ENCODE measurements at places on chromosomes 3 and 15.

GRCh38 chr3:4471907-4472306 lies 4.8 kb upstream of the SUMF1 start:
- DNase-seq, result no peak

GRCh38 chr3:73150369-73151130 lies 89.1 kb downstream of the EBLN2 start:
- DNase-seq, result no peak

GRCh38 chr15:58378241-58379085 lies 53.3 kb upstream of the LIPC start:
- no peak for DNase-seq

GRCh38 chr3:64901522-64901885 lies 213.7 kb upstream of the ADAMTS9 start:
- no peak for DNase-seq

GRCh38 chr3:134793562-134793961 lies 1.5 kb upstream of the EPHB1 start:
- DNase-seq, result no peak

- DNase-seq, result no peak
Measured at GRCh38 chr3:52025453-52025852, 29.8 kb upstream of the RPL29 start.

DNA sequence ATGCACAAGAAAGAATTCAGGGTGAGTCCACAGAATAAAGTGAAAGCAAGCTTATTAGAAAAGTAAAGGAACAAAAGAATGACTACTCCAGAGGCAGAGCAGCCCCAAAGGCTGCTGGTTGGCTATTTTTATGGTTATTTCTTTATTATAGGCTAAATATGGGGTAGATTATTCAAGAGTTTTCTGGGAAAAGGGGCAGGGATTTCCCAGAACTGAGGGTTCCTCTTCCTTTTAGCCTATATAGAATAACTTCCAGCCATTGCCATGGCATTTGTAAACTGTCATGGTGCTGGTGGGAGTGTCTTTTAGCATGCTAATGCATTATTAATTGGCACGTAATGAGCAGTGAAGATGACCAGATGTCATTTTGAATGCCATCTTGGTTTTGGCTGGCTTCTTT lies 13.6 kb downstream of the GLDN start:
- no peak for DNase-seq

DNA sequence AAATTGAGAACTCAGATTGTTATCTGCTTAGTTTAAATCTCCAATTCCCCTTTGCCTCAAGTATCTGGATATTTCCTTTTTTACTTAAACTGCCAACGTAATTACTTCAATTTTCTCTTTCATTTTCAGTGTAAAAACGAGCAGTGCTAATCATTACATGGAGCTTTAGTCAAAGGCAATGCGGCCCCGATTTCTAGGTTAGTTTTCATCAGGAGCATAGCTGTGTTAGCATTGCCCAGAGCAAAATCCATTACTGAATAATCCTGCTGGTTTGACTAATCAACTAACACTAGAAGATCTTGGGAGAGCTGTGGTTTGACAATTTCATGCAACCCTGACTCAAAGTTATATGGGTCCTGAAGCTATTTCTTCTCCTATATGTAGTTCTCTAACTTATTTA lies 46.2 kb downstream of the ZPLD1 start:
- DNase-seq, result no peak

DNA sequence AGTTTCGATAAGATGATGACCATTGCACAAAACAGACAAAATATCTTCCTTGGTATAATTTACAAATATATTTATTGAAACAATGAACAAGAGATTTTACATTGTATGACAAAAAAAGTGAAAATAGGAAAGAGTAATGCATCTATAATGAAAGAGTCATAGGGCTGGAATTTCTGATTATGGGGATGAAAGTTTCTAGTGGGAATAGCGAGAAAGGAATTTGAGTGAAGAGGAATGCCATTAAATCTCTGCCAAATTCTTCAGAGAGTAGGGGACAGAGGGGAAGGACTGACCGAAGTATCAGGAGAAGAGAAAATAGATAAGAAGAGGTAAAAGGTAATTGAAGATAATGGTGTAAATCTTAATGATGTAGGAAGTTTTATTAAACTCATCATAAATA lies 125.4 kb downstream of the VGLL3 start:
- DNase-seq, result no peak

GRCh38 chr3:42228796-42229195 lies 37.2 kb downstream of the CCK start:
- no peak for DNase-seq

- DNase-seq, result peak; percentile 72
Measured at GRCh38 chr3:170222647-170223541, 670 bp downstream of the PRKCI start.

DNA sequence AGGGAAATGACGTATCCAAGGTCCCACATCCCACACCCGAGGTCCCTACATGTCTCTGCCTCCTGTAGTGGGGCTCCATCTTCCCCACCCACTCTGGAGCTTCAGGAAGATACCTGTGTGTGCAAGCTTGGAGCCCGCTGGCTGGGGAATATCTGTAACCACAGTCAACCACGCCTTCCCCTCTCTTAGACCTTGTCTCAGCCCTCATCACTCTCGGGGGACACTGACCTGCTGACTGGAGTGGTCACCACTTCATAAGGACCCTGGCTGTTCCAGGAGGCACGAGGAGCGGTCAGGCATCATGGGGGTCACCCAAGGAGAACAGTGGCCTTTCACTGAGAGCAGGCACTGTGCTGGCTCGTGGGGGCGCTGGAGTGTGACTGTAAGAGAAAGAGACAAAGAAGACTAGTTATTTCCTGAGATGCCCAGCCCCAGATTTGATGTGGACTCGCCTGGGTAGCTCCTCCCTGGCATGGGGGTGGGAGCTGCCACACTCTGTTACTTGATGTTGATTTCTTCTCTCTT lies 48.6 kb downstream of the CTXND1 start:
- DNase-seq, result no peak

GRCh38 chr3:16200411-16200810 lies 25.9 kb downstream of the GALNT15 start:
- DNase-seq, result no peak

DNA sequence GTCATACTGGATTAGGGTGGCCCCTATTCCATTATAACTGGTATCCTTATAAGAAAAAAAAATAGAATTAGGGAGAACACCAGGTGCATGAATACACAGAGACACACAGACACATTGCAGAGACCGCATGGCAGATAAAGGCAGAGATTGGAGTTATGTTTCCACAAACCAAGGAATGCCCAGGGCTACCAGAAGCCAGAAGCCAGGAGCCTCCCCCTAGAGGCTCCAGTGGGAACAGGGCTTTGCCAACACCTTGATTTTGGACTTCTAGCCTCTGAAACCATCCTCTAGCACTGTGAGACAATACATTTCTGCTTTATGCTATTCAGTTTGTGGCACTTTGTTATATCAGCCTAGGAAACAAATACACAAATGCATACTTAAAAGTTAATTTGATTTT lies 10.4 kb downstream of the GOLM2 start:
- DNase-seq, result peak; percentile 1

- no peak for DNase-seq
Measured at GRCh38 chr3:56970461-56970879, 90.0 kb upstream of the SPATA12 start.

- DNase-seq, result no peak
Measured at GRCh38 chr3:131717493-131717892, 214.7 kb upstream of the MRPL3 start.

DNA sequence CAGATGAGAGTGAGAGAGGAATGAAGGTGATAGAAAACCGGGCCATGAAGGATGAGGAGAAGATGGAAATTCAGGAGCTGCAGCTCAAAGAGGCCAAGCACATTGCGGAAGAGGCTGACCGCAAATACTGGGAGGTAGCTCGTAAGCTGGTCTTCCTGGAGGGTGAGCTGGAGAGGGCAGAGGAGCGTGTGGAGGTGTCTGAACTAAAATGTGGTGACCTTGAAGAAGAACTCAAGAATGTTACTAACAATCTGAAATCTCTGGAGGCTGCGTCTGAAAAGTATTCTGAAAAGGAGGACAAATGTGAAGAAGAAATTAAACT lies 88.9 kb downstream of the EOMES start:
- peak; percentile 58 for DNase-seq

DNA sequence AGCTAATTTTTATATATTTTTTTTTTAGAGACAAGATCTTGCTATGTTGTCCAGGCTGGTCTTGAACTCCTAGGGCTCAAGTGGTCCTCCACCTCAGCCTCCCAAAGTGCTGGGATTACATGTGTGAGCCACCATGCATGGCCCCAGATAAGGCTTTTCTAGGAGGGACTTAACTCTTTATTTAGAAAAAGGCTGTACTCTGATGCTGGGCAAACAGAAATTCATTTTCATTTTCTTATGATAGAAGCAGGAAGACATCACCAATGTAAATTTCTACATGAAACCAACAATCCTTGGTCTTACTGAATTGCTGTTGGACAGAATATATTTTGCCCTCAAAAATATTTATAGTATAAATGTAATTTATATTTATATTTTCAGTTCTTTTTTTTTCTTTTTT lies 9.6 kb downstream of the NIPA1 start:
- DNase-seq, result no peak

DNA sequence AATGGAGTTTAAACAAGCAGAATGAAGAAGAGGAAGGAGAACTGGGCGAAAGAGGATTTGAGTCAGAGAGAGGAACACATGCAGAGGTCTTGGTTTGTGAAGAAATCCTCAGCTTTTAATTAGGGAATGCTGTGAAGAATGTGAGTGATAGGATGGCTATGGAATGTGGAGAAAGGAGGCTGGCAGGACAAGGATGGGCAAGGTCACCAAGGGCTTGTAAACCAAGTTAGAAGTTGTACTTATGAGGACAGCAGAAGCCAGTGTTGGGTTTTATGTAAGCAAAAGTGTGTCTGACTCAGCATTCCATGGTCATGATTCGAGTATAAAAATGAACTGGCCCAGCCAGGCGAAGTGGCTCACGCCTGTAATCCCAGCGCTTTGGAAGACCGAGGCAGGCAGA lies 60.0 kb upstream of the IL12A start:
- no peak for DNase-seq

DNA sequence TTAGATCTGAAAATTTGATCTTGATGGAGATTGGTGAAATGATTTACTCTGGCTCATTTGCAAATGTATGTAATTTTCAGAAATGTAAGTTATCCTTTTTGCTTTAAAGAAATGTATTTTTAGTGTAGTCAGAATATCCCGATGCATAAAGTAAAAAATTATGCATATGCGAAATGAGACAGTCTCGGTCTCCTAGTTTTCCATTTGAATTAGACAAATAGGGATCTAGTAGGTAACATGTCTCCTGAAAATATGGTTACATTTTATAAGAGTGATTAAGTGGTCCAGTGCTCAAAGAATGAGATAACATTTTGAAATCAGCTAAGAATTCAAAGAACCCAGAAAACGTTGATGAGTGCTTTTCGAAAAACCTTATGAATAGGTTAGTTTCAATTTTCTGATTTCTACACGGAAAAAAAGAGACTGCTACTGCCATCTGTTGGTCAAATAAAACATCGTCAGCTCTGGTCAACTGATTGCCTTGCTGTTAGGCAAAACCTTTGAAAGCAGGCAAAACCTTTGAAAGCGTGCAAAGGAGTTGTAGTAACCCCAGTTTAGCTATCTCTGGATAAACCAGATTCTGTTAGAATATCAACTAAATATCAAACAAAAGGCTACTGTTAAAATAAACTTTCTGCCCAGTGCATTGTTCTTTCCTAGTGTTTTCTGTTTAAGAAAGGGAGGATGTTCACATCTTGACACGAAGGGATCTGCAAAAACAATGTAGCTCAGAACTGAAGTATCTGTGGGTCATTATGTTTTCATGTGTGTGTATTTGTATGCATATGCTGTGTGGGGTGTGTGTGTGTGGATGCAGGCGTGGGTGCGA lies 59.3 kb upstream of the CHMP2B start:
- DNase-seq, result peak; percentile 62

GRCh38 chr3:177449360-177450006 lies 252.2 kb upstream of the TBL1XR1 start:
- peak; percentile 10 for DNase-seq

- peak; percentile 21 for DNase-seq
Measured at GRCh38 chr3:173538410-173538809, 140.9 kb downstream of the NLGN1 start.

- peak; percentile 21 for DNase-seq
Measured at GRCh38 chr3:69248436-69248835, 126.0 kb upstream of the LMOD3 start.

- no peak for DNase-seq
Measured at GRCh38 chr3:62525281-62525680, 151.9 kb upstream of the FEZF2 start.

DNA sequence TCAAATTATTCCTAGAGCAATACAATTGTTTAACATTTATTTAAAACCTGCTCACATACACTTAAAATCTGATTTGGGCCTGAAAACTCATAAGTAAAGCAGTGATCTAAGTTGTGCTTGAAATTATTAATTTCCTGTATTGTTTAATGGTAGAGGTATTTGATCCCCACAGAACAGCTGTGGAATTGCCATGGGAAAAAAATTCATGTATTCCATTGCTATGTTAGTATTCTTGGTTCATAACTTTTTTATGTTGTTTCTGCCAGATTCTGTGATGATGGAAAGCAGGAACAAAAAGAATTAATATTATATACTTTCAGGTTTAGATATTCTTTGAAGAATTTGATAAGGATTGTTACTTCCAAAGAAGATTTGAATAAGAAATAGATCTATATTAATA lies 831.5 kb upstream of the NR2F2 start:
- DNase-seq, result no peak

GRCh38 chr3:38746641-38747040 lies 69.4 kb downstream of the SCN10A start:
- DNase-seq, result no peak

DNA sequence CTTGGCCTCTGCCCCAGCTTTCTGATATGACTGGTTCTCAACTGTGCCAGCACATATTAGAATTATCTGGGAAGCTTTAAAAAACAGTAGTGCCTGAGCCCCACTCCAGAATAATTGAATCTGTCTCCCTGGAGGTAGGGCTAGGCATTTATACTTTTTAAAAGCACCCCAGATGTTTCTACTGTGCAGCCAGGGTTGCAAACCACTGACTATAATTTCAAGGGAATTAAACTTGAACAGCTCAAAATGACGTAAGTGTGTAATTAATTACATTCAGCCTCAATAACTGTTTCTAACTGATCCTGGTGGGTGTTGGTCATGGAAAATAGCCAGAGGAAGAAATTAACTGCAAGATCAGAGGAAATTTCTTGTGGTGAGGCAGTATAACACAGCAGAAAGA lies 4.4 kb upstream of the IRAK2 start:
- DNase-seq, result no peak

DNA sequence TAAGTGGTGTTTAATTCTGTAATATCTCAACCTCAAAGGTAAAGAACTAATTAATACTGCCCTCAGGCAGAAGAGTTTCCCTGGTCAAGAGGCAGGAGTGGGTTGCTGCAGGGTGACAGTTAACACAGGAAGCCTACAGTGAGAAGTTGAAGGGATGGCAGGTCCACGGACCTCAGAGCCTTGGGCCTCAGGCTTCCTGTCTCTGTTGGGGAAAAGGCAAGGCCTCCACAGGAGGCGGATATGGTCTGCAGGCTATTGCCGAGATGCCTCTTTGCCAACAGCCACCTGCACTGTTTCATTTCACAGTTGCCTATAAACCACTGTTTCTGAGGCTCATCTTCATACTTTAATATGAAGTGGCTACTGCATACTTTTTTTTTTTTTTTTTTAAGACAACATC lies 33.3 kb upstream of the RPN1 start:
- no peak for DNase-seq
